ENCODE measurements at places on chromosomes 3 and 15.
A peak's percentile ranks its signal among the peaks of the same experiment; 100 is the strongest.

DNA sequence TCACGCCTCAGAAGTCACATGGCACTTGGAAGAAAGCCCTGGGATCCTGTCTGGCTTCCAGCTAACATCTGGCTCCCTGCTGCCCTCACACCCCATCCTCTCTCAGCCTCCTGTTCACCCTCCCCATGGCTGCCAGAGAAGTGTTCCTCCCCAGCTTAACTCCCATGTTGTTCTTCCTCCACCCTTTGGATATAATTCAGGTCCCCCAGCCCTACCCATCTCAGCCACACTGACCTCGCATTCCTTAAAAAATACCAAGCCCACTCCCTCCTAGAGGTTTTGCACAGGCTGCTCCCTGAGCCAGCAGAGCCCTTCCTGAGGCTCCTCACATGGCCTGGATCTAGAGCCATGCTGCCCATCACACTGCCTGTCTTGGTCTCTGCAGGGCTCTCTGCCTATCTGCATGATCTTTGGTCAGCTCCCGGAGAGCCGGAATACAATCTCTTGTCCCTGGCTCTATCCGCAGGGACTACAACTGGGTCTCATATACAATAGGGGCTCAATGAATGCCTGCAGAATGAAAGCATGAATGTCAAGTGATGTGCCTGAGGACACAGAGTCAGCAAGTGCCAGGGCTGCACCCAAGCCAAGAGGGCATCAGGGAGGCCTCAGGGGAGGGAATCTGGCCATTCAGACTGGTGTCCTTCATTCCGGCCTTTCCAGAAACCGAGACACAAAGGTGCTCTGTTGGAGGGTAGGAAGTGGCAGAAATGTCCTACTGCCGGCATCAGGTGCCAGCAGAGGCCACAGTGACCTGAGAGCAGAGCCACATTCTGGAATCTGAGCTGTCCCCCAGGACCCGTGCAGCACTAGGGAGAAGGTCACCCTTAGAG is 3.8 kb upstream of the TKT start:
- no peak for DNase-seq

DNA sequence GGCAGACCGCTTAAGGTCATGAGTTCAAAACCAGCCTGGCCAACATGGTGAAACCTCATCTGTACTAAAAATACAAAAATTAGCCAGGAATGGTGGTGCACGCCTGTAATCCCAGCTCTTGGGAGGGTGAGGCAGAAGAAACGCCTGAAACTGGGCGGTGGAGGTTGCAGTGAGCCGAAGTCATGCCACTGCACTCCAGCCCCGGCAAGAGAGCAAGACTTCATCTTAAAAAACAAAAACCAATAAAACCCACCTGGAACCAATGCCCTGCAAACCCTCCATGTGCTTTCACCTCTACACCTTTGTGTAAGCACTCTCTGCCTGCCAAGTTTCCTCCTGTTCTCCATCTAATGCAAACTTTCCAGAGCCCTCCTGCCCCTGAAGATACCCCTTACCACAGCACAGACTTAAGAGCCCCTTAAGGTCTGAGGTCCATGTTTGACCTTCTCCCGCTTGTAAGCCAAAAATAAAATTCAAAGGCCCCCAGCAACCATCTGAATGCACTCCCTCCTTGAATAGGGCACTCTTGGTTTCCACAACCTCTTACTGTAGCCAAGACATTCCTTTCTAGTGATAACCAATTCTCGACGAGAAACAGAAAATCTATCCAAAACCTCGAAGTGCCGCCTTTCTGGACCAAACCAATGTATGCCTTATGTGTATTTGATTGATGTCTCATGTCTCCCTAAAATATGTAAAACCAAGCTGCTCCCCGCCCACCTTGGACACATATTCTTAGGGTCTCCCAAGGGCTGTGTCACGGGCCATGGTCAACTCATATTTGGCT is 3.0 kb downstream of the RPL32 start:
- peak; percentile 5 for DNase-seq

- DNase-seq = no peak
These were observed 41.3 kb downstream of the NMNAT3 start for GRCh38 chr3:139636511-139636910.

- DNase-seq = no peak
These were observed 9.1 kb downstream of the SEMA6D start for GRCh38 chr15:47726399-47726823.

DNA sequence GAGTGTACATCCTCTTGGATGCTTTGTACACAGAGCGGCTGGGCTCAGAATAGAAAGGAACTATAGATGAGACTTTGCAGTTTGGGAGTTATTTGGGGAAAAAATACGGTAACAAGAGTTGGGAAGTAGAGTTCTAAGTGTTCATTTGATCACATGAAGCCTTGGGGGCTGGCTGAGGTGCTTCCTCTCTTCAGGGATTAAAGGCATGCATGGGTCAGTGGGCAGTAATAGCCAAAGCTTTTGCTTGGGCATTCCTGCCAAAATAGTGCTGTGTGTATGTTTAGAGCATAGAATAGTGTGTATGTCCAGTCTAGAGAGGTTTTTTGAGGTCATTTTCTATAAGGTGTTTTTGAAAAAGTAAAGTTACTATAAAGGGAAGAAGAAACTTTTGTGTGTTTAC is 12.8 kb downstream of the AKAP13 start:
- no peak for DNase-seq

DNA sequence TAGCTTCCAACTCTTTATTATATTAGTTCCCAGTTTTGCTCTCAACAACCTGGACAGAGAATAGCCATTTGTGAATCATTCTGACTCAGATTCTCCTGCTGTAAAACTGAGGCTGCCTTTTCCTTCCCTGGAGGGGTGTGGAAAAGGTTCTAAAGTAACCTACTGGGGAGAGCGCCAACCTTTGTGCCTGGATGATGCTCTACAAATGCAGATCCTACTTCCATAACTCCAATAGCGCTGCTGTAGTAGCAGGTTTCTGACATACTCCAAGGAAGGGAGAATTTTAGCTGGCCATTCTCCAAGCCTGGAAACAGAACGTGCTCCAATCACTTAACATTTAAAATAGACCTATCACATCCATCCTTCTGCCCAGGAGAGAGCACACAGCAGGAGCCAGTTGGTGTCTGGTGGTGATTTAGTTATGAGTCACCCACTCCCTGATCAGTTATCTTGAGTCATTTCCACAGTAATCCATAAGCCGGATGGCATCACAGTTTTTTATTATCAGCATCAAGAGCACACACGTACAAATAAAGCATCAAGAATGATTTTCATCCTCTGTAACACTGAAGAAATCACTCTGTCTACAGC is 38.3 kb downstream of the MYH15 start:
- peak; percentile 94 for DNase-seq

DNA sequence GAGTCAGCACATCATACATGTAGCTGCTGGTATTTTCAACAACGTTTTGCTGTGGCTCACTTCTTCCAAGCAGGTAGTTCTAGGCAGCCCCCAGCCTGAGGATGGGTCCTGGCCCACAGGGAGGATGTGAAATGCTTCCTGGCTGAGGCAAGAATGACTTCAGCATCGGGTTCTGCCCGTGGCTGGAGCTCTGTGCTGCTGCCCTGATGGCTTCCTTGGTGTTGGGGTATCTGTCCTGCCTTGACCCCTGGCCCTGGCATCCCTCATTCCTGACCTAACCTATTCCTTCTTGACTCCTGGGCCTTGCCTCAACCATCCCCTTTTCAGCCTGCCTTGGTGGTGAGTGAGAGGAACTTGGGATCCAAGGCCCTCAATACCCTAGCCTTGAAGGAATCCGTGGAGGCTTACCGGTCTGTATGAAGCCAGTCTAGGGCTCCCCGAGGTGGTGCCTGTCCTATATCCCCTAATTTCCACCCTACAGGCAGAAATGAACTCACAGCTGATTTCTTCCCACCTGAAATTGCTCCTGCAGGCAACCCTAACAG is 300.6 kb downstream of the TLE3 start:
- DNase-seq = no peak

GRCh38 chr3:38605981-38606380 is 43.5 kb downstream of the SCN5A start:
- DNase-seq = no peak

- peak; percentile 50 for DNase-seq
These were observed 42.7 kb upstream of the BLM start for GRCh38 chr15:90674476-90674875.

- DNase-seq = no peak
These were observed 287.6 kb upstream of the STT3B start for GRCh38 chr3:31244929-31245817.

DNA sequence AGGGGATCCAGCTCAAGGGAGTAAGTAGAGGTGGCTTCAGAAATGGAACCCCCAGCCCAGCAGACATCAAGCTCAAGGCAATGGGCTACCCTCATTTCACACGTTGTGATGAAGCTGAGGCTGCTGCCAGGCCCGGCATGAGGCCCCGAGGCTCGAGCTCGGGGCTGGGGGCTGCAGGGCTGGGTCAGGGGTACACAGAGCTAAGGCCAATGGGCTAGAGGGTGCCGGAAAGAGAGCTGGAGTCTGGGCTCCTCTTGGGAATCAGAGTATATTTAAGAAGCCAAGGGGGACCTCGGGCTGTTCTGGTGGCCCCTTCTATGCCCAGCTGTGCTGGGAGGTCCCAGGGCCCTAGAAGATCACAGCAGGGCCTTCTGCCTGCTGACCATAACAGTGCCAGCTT is 7.4 kb downstream of the PRSS50 start:
- no peak for DNase-seq

DNA sequence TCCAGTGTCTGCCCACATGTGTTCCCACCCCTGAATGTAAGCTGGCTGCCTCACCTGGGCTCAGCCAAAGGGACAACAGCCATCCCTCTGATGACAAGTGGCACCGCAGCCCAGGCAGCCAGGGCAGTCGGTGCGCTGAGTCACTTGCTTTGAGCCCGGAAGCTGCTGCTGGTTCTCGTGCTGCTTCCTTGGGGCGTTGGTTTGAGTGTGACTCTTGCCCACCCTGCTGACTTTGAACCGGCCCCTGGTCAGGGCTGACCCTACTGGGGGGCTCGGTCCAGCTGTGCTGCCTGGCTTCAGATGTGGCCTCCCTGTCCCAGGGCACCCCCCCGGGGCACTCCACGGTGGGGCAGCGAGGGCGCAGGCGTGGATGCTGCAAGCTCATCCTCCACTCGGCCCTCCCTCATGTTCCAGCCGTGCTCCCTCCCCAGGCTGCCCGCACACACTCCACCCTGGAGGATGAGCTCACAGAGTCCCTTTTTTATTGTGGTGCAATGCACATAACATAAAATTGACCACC is 62.1 kb downstream of the EFCAB12 start:
- DNase-seq = no peak

DNA sequence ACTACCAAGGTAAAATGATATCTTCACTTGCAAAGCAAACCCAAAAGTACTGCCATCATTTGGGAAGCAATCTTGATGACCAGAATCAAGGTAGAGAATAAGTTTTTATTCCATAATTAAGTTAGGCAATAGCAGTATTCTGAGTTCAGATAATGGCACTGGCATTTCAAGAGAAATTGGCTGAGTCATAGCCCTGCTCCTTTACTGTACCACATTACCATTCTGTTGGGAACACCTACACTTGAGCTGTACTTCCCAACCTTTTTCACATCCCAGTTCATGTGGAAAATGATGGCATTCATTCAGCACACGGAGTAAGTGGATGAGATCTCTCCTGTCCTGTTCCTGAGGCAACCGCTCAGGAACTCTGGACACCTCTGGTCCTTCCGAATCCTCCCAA is 311.6 kb upstream of the TPRG1 start:
- DNase-seq = no peak

GRCh38 chr3:48015431-48016180 is 610 bp downstream of the MAP4 start:
- peak; percentile 19 for DNase-seq

GRCh38 chr3:115551016-115551415 is 72.3 kb upstream of the GAP43 start:
- no peak for DNase-seq

DNA sequence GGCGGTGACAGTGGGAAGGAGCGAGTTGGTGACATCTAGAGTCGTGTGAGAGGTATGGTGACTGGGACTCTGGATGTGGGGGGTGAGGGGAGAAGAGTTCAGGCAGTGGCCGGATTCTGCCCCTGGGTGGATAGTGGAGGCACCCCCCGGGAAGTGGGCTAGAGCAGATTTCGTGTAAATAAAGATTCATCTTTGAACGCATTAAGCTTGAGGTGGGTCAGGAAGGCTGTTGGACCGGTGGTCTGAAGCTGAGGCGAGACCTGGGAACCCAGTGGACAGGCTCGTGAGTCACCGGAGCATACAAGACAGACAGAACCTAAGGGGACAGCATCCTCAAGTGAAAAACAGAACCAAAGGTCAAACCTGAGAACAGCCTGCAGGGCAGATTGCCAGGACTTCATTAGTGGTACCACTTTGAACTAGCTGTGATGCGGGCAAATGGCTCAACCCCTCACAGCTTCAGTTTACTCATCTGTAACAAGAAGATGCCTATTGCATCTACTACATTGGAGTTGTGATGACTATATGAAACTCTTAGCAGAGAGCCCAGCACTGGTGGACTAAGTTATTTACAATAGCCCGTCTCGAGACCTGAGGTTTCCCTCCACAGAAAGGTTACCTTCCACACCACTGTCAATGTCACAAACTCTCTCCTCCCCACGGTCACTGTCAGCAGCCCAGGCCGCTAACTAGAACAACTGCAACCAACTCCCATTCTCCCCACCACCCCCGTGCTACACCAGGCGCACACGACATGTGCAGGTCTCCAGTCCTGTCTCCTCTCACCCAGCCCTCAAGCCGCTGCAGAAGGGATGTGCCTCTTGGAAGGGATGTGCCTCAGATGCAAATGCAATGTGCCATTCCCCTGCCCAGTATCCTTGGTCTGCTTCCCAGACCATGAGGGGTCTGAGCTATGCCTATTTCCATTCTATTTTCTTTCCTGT is 901 bp upstream of the CLN6 start:
- peak; percentile 6 for DNase-seq

DNA sequence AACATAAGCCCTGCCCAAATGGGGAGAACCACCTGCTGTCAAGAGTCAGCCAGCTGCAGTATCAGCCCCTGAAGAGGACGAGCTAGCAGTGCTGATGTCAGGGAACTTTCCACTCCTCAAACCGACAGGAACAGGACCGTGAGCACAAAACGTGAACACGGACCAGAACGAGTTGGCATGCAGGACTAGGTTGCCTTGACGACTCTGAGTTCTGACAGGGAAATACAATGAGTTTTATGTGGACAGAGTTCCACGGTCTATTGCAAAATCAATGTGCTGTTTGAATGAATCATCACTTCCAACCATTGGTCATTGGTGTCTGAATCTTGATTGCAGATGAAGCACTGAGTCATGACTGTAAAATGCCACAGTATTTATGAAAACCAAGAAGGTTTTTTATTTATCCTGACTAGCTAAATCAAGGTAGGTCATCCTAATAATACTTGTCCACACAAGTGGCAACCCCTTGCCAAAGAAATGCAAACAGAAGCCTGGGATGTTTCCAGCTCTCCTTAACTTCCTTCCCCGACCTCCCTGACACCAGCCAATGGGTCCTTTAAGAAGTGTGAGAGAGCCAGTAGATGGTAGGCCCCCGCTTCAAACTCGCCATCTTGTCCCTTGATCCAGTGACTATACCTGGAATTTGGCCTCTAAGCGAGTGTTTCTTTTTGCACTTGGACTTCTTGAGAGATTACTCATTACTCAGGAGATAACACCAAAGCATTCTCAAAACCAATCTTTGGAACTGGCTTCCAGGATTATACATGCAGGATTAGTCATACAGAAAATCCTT is 119.6 kb downstream of the ASB7 start:
- DNase-seq = peak; percentile 98

GRCh38 chr15:78175330-78175729 is 26.2 kb downstream of the IDH3A start:
- DNase-seq = no peak
